Naive thymus-derived CD4-positive, alpha-beta T cell (primary cell): ENCODE measurements at places on chromosomes 3 and 15. TPM values are rescaled to one million over a fixed set of nuclear protein-coding genes. Genes with fewer than 3 reads are reported as not detected.

The GPR62 gene
- total RNA-seq: not detected

The SEMA4B gene
- total RNA-seq: 15.9 TPM

The ROPN1 gene
- total RNA-seq: not detected

The RAD54L2 gene
- 35.1 and 38.1 TPM in 2 replicates for total RNA-seq

The COLQ gene
- 5.7 and 6.6 TPM in 2 replicates for total RNA-seq

The GOLGA6L4 gene
- total RNA-seq: 1.5 and 2.1 TPM in 2 replicates

The DZIP1L gene
- total RNA-seq: not detected

The MASP1 gene
- not detected for total RNA-seq

The TMEM45A gene
- 0.36 and 0.44 TPM in 2 replicates for total RNA-seq

The NOX5 gene
- total RNA-seq: not detected

The ULK4 gene
- total RNA-seq: 10.7 and 14.0 TPM in 2 replicates

The EFHB gene
- total RNA-seq: 0.92 TPM

The TIPARP gene
- 65.4 TPM for total RNA-seq

The CEP63 gene
- total RNA-seq: 38.6 TPM

The BTLA gene
- 15.6 TPM for total RNA-seq

The KNG1 gene
- total RNA-seq: not detected

The CCR3 gene
- not detected for total RNA-seq

The GOLGA8S gene
- total RNA-seq: 0.57 TPM

The FBXW12 gene
- total RNA-seq: not detected

The CSPG4 gene
- not detected for total RNA-seq
